ENCODE measurements at places on chromosomes 3 and 15.
A peak's percentile ranks its signal among the peaks of the same experiment; 100 is the strongest.

DNA sequence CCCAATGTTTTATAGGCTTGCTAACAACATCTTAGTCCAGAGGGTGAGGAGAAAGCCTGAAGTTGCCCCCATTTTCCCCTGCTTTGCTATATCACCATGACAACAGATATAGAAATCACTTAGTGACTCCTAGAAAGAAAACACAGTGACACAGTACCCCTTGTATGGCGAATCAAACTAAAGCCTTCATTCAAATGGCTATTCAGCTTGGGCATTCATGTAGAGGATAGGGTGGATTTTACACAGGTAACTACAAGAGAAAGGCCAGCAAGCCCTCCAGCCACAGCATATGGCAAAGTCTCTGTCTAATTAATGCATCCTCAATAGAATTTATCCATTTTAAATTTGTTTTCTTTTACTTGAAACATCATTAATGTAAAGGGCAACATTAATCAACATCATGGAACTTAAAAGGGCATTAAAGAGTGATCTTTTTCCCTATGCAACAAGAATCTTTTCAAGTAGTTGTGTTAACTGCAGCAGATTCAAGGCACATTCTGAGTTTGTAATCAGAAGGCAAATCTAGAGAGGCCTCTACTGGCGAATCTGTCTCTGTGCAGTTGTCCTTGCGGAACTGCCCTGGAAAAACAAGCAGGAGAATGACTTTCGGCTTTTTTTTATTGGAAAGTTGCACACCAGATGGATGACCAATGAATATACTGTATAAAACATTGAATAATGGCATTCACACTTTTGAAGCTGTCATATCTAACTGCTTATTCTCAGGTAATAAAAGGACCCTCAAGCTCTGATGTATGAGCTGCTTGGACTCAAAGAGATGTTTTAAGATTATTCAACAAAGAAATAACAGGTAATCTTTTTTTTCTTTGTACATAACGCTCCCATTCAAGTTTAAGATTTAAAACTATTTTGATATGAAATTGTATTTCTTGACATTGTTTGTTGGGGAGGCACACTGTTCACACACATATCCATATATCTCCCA, 621.7 kb upstream of the AGTR1 start:
- DNase-seq: peak; percentile 85

DNA sequence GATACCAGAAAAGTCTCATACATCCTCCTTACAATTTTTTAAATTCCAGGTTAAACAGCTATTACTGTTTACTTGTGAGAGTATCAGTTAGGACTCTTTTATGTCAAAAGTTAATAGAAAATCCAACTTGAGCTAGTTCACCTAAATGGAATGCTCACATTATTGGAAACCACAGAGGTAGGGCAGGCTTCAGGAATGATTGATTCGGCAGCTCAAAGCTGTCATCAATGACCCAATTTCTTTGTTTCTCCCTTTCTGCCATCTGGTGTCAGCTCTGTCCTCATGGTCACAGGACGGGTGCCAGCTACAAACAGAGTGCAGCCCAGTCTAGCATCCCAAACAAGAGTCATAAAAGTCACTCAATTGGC, 32.2 kb downstream of the CFAP20DC start:
- no peak for DNase-seq

GRCh38 chr15:36925653-36926426, 174.5 kb downstream of the MEIS2 start:
- no peak for DNase-seq

DNA sequence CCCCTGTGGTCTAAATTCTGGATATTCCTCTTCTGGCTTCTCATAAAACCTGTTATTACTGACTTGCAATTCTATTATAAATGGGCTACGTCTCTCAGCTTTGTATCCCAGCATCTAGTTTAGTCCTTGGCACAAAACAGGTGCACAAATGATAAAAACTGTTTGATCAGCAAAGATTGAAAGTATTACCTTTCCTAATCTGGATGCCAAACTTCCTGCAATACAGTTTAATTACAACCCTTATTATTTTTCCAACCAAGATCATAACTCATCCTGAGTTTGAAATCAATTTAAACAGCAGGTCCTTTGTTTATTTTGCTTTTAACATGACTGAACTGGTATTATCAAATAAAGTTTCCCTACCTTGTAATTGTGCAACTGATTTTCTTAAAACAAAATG, 132.6 kb downstream of the ATP1B3 start:
- no peak for DNase-seq

- no peak for DNase-seq
Measured at GRCh38 chr15:39497016-39497758, 83.7 kb upstream of the THBS1 start.

DNA sequence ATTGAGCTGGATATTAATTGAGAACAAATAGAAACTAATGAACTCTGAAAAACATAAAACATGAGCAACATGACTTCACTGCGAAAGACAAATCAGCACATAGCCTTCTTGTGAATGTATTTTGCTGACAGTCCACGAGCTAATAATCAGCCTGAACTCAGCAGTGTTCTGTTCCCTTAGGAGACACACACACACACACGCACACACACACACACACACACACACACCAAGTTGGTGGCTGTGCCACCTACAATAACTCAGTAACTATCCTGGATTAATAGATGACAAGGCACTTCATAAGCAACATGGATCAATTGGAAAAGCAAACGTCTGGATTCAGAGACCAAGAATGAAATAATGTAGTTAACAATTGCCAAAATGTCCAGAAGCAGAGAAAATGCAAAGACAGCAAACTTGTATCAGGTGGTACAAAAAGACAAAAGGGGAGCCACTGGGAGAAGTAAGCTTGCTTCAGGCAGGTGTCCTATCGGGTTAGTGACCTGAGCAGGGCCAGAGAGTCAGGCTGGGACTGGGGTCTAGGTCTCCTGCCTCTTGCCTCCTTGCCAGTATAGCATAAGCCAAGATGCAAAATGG, 20.5 kb upstream of the UBE2Q2 start:
- DNase-seq: no peak

- DNase-seq: no peak
Measured at GRCh38 chr3:181955566-181955965, 243.8 kb downstream of the SOX2 start.

- DNase-seq: no peak
Measured at GRCh38 chr3:124999317-124999716, 56.5 kb downstream of the HEG1 start.

DNA sequence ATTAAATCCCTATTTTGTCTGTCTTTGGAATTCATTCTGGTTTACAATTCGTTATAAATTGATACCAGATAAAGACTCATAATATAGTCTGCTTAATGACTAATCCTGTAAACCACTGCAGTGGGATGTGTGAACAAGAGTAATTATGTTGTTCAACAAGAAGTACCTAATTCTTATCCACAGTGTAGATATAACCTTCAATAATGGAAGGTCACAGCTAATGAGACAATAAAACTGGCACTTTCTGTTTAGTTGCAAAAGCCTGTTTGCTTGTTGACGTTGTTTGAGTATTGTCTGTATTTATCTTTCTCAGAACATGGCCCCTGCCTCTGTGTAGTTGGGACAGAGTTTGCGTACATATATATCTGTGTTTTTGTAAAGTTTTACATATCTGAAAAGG, 26.7 kb downstream of the PIAS1 start:
- no peak for DNase-seq

DNA sequence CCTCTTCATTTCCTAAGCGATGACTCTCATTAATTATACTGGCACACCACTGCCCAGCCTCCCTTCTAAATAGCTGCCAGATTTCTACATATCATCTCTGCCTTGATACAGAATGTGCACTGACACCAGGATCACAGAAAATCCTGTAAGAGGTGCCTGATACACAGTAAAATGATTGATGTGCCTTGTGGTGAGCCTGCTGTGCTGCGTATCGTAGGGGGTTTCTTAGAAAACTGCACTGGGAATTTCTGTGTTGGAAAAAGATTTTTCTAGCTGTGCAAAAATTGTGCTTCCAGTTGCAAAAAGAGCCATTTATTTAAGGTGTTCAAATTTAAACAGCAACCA, 3.0 kb upstream of the PLCH1 start:
- DNase-seq: no peak

DNA sequence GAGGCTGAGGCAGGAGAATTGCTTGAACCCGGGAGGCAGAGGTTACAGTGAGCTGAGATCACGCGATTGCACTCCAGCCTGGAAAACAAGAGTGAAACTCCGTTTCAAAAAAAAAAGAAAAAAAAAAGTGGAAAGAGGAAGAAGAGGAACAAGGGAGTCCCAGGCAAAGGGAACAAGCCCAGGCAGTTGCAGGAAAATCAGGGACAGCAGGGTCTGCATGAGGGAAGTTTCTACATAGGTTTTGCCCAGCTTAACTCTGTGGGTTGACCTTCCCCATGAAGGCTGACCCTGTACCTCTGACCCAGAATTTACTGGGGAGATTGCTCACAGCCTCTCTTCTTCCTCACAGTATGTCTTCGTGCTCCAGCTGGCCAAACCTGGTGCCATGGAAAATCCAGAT, 12.3 kb downstream of the RBP1 start:
- no peak for DNase-seq

DNA sequence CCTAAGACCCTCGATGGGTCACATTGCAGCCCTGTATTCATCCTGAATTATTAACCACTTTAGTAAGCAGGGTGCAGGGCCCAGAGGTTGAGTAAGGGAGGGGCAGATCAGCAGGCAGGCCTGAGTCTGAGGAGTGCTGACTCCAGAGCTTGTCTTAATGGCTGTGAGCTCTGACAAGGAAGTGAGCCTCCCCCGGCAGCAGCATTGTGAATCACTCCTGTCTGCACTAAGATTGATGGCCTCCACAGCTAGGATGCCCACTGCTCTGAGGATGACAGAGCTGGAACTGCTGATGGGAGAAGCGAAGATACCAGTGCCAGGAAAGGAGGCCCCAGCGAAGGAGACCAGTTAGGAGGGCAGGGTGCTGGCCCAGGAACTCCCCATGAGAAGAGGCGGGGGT, 46.5 kb upstream of the CCDC174 start:
- DNase-seq: no peak

DNA sequence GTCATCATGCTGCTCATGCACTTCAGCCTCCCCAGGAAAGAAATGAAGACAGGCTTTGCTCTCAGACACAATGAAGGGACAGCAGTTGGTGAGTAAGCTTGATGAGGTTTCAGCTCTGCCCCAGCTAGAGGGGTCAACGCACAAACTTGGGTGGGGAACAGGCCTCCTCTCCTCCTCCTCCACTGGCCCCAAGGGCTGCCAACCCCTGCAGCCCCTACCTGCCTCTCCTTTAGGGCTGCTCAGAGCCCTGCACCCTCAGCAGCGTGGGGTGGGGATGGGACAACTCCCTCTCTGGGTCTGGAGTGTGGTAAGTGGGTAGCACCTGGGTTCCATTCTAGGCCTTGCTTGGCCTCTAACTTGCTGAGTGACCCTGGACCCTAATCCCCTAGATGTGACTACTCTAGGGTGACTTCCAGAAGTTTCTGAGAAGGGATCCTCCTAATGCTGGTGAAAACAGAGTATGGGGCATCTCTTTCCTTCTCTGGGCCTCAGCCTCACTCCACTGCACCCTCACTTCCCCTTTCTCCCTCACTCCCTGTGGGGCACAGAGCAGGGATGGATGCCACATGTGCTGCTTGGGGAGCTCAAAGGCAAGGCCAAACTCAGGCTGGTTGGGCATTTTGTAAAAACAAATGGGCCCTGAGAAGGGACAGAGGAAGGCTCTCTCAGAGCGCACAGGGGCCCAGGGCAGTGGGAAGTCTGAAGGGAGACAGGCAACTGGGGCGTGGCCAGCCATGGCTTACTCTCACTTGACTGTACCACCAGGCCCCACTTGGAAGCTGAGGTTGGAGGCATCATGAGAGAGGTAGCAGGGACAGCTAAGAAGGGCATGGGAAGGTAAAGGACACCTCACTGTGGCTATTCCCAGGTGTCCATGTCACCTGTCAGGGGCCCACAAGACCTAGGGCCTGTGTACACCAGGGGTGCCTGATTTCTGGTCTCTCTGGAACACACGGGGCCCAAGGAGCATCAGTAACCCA, 64.0 kb downstream of the SYNM start:
- DNase-seq: no peak

GRCh38 chr15:68313501-68314410, 36.2 kb downstream of the FEM1B start:
- DNase-seq: no peak

DNA sequence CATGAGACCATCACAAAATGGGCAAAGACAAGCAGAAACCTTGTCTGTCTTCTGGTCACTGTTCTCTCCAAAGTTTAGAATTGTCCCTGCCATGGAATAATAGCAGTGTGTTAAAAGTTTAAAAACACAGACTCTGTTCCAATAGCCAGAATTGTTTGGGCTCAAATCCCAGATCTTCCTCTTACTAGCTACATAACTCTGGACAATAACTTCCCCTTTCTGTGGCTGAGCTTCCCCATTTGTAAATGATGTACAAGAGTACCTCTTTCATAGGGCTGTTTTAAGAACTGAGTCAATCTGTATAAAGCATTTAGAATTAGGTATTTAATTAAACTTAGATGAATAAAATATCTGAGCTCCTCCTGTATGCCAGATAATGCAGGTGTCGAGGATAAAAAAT, 623.0 kb downstream of the NTRK3 start:
- no peak for DNase-seq

GRCh38 chr15:71397377-71397776, 282.1 kb downstream of the THSD4 start:
- DNase-seq: no peak

GRCh38 chr15:38553071-38553470, 11.5 kb downstream of the RASGRP1 start:
- DNase-seq: no peak

- peak; percentile 78 for DNase-seq
Measured at GRCh38 chr3:45210308-45211041, 15.6 kb downstream of the TMEM158 start.

DNA sequence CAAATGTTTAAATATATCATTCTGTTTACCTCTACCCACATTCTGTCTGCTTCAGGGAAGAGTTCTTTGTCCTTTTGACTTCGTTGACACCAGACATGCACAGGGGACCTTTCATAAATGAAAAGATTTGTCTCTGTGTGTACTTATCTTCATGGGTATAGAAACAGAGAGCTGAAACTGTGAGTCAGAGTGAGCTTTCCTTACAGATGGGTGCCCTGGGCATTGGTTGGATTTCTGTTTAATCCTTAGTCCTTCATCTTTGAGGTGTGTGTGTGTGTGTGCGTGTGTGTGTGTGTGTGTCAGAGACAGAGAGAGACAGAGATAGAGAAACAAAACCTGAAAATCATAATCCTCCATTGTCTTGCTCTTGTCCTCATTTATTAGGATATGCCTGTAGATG, 517.4 kb downstream of the TUSC7 start:
- DNase-seq: no peak

Data from astrocyte of the spinal cord (primary cell).